SJCRH30 (cell line): ENCODE measurements at places on chromosomes 16 and 17.

GRCh38 chr17:17713839-17714238 lies 32.6 kb downstream of the RAI1 start:
- H3K4me3 ChIP-seq = no peak overlapping the region
- peak; percentile 63 for DNase-seq
- H3K4me1 ChIP-seq = peaks cover 51% of the 10 kb centered on the region
- H3K27me3 ChIP-seq = no peaks in the 10 kb centered on the region
- no peaks in the 10 kb centered on the region for H3K36me3 ChIP-seq

DNA sequence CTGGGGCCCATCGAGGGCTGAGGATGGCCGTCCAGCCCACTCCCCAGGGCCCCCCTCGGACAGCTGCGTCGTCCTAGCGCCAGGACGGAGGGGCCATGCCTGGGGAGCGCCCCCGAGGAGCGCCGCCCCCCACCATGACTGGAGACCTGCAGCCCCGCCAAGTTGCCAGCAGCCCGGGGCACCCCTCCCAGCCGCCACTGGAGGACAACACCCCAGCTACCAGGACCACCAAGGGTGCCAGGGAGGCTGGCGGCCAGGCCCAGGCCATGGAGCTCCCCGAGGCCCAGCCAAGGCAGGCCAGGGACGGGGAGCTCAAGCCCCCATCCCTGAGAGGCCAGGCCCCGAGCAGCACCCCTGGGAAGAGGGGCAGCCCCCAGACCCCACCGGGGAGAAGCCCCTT lies 25.7 kb upstream of the ZFPM1 start:
- no peaks in the 10 kb centered on the region for H3K27me3 ChIP-seq
- no peaks in the 10 kb centered on the region for H3K36me3 ChIP-seq
- H3K4me1 ChIP-seq = no peaks in the 10 kb centered on the region
- H3K4me3 ChIP-seq = no peak overlapping the region
- no peak for DNase-seq

- H3K4me3 ChIP-seq = no peak overlapping the region
- H3K27me3 ChIP-seq = no peaks in the 10 kb centered on the region
- H3K36me3 ChIP-seq = no peaks in the 10 kb centered on the region
- no peak overlapping the region for H3K27ac ChIP-seq
- H3K4me1 ChIP-seq = peaks cover 10% of the 10 kb centered on the region; the same call in 1 of the 2 replicates
- DNase-seq = no peak
Observed at GRCh38 chr16:8585857-8586256, 4.5 kb downstream of the TMEM114 start.

- no peaks in the 10 kb centered on the region for H3K36me3 ChIP-seq
- peaks cover 16% of the 10 kb centered on the region for H3K4me1 ChIP-seq
- no peaks in the 10 kb centered on the region for H3K27me3 ChIP-seq
- H3K27ac ChIP-seq = no peak overlapping the region
- DNase-seq = no peak
Observed at GRCh38 chr16:48448841-48449481, 63.7 kb upstream of the SIAH1 start.

GRCh38 chr16:4591191-4591590 lies 23.5 kb downstream of the UBALD1 start:
- no peaks in the 10 kb centered on the region for H3K36me3 ChIP-seq
- H3K27me3 ChIP-seq = no peaks in the 10 kb centered on the region
- H3K4me3 ChIP-seq = no peak overlapping the region
- DNase-seq = no peak
- peaks cover 13% of the 10 kb centered on the region for H3K4me1 ChIP-seq
- no peak overlapping the region for H3K27ac ChIP-seq

DNA sequence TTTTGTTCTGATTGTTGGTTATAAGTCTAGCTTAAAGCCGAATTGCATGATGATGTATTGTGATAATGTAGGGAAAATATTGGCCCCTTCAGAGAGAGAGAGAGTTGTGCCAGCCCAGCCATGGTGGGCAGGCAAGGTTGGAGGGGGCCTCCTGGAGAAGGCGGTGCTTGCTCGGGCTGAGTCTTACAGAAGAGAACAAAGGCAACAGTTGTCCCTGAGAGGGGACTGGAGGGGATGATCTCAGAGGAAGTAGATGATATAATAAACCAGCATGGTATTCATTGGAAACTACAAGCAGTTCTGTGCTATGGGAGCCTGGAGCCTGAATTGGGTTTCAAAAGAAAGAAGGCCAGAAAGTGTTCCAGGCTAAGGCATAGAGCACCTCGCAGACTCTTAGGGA lies 173.8 kb downstream of the RPTOR start:
- peak; percentile 94 for DNase-seq
- H3K36me3 ChIP-seq = peaks cover 4% of the 10 kb centered on the region; the same call in 1 of the 2 replicates
- H3K27ac ChIP-seq = peak overlapping the region; percentile 92

- no peak overlapping the region for H3K27ac ChIP-seq
- H3K36me3 ChIP-seq = no peaks in the 10 kb centered on the region; the same call in none of the 2 replicates
- H3K27me3 ChIP-seq = no peaks in the 10 kb centered on the region
- H3K4me1 ChIP-seq = peaks cover 14% of the 10 kb centered on the region
Observed at GRCh38 chr17:47304186-47304585, 19.6 kb upstream of the EFCAB13 start.

DNA sequence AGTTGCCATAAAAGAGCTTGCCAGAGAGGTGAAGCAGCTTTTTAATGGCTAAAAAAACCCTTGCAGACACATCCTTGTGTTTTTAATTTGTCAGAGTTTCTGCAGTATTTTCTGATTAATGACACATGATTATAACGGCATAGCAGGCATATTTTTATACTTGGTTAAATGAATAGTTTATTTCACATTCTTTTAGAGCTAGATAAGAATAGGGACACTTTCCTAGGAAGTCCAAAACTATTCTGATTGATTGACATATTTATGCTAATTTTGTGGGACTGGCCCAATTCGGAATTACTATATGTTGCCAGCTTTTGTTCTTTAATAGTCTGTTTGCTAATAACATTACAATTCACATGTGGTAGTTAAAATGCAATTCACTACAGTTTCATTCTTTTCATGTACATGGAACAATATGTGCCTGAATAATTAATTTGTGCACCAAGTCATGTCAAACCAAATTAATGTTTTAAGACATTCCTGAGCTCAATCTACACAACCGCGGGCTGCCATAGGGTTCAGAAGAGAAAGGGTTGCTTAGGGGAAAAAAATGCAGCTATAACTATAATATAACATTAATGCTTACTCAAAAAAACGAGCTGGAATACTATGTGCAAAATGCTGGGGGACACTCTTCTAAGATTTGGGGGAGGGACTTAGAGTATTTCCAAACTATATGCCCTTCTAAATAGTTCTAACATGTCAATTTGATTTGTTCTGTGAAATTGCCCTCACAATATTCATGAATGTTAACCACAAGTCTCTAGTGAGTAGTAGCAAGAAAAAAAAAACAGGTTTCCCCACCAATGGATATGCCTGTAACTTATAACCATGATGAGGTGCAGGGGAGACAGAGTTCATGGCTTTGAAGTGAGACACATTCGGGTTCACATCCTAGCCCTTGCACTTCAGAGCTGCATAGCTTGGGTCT lies 305.4 kb downstream of the CEP112 start:
- H3K27ac ChIP-seq = no peak overlapping the region
- DNase-seq = no peak
- no peaks in the 10 kb centered on the region for H3K4me1 ChIP-seq
- H3K36me3 ChIP-seq = peaks cover 7% of the 10 kb centered on the region; the same call in 1 of the 2 replicates

DNA sequence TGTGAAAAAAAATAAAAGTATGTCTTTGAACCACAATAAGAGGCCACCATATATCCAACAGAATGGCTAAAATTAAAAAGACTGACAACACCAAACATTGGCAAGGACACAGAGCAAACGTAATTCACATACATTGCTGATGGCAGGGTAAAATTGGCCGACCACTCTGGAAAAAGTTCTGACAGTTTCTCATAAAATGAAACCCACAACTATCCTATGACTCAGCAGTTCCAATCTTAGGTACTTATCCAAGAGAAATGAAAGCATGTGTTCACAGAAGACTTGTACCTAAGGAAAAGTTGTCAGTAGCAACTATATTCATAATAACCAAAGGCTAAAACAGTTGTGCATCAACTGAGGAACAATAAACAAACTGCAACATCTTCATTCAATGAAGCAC lies 357.3 kb upstream of the XYLT1 start:
- H3K36me3 ChIP-seq = no peaks in the 10 kb centered on the region
- no peaks in the 10 kb centered on the region for H3K4me1 ChIP-seq
- H3K27me3 ChIP-seq = no peaks in the 10 kb centered on the region
- H3K4me3 ChIP-seq = no peak overlapping the region
- H3K27ac ChIP-seq = no peak overlapping the region

DNA sequence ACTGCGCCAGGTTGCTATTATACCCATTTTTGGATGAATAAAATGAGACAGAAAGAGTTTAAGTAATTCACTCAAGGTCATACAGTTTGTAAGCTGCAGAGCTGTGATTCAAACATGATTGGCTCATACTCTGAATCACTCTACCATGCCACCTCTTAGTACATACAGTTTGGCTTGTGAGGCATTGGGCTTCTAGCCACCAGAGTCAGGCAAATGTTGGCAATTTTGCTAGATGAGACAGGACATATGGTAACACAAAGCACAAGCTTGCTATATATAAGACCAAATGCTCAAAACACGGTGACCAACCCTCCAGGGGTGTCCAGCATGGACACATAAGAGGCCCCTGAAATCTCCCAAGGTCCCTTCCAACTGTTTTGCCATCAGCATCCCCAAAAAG lies 236.0 kb upstream of the IRX5 start:
- no peak overlapping the region for H3K27ac ChIP-seq
- no peak for DNase-seq
- H3K27me3 ChIP-seq = no peaks in the 10 kb centered on the region
- no peaks in the 10 kb centered on the region for H3K4me1 ChIP-seq

- H3K4me3 ChIP-seq = no peak overlapping the region
- DNase-seq = peak; percentile 91
- H3K36me3 ChIP-seq = peaks cover 9% of the 10 kb centered on the region; the same call in 1 of the 2 replicates
- peaks cover 53% of the 10 kb centered on the region for H3K4me1 ChIP-seq
- no peaks in the 10 kb centered on the region for H3K27me3 ChIP-seq
- peak overlapping the region; percentile 100 for H3K27ac ChIP-seq
Observed at GRCh38 chr17:63984651-63985386, 12.1 kb upstream of the SCN4A start.

GRCh38 chr16:50265260-50265659 lies 1.1 kb upstream of the ADCY7 start:
- no peaks in the 10 kb centered on the region for H3K36me3 ChIP-seq
- H3K4me3 ChIP-seq = no peak overlapping the region
- peak overlapping the region; percentile 93 for H3K27ac ChIP-seq
- peaks cover 39% of the 10 kb centered on the region for H3K4me1 ChIP-seq
- DNase-seq = peak; percentile 72

DNA sequence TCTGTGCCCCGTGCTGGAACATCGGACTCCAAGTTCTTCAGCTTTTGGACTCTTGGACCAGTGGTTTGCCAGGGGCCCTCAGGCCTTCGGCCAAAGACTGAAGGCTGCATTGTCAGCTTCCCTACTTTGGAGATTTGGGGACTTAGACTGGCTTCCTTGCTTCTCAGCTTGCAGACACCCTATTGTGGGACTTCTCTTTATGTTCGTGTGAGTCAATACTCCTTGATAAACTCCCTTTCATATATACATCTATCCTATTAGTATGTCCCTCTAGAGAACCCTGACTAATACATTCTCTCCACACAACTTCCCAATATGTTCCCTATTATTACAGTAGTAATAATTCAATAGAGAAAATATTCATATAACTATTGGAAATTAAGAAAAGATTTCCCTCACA lies 9.2 kb upstream of the ASGR2 start:
- no peaks in the 10 kb centered on the region for H3K27me3 ChIP-seq
- no peaks in the 10 kb centered on the region for H3K4me1 ChIP-seq
- H3K4me3 ChIP-seq = no peak overlapping the region
- no peak overlapping the region for H3K27ac ChIP-seq

- H3K4me1 ChIP-seq = no peaks in the 10 kb centered on the region
- H3K36me3 ChIP-seq = no peaks in the 10 kb centered on the region
- H3K4me3 ChIP-seq = no peak overlapping the region
- no peaks in the 10 kb centered on the region for H3K27me3 ChIP-seq
Observed at GRCh38 chr17:72915625-72916081, 176.8 kb downstream of the SLC39A11 start.

DNA sequence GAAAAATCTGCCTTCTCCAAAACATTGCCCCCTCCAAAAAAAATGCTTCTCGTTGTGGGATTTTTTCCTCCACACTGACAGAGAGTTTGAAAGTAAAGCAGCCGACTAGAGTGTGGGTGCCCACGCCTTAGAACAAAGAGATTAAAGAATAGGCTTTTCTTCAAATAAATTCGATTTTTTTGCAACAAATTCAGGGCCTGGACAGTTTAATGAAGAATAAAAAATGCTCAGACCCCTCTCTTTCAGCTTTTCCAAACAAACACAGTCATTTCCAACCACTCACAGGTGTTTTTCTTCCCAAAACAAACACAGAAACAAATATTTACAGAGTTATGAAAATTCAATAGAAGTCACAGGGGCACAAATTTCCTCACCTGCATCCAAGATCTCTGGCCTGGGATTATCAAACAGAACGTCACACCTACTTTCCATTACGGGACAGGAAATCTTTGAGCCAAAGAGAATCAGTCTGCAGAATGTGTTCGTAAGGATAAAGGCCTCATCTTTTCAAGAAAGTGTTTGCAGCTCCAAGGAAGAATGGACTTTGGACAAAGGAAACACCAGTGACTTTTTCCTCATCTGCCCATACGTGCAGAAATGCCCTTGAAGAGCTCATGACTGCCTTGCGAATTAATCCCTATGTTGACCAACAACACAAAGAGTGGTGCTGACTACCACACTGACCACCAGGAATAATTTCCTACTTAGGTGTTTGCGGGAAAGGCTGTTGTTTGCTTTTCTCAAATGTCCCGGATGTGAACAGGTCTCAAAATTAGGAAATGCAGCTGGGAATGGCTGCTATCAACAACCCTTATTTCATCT lies 31.3 kb upstream of the TOX3 start:
- H3K4me3 ChIP-seq = no peak overlapping the region
- DNase-seq = no peak
- H3K36me3 ChIP-seq = no peaks in the 10 kb centered on the region
- no peaks in the 10 kb centered on the region for H3K27me3 ChIP-seq
- H3K27ac ChIP-seq = no peak overlapping the region

DNA sequence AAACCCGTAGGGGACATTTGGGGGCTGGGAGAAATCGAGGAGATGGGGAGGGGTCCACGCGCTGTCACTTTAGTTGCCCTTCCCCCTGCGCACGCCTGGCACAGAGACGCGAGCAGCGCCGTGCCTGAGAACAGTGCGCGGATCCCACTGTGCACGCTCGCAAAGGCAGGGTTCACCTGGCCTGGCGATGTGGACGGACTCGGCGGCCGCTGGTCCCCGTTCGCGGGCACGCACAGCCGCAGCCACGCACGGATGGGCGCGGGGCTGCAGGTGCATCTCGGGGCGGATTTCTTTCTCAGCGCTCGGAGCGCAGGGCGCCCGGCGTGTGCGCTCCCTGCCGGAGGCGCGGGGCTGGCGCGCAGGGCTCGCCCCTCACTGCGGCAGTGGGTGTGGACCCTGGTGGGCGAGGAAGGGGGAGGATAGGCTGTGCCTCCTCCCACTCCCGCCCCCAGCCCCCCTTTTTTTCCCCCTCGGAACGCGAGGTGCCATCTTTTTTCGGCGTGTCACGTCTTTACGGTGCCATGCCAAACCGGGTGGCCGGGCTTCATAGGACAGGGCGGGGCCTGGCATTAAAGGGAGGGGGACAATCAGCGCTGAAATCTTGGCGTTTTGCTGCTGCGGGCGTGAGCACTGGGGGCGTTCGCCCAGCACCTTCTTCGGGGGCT lies 1.1 kb downstream of the MAPT start:
- DNase-seq = no peak
- no peaks in the 10 kb centered on the region for H3K36me3 ChIP-seq
- H3K4me1 ChIP-seq = peaks cover 3% of the 10 kb centered on the region; the same call in 1 of the 2 replicates
- H3K27ac ChIP-seq = no peak overlapping the region
- peak overlapping the region; percentile 77 for H3K4me3 ChIP-seq
